ENCODE measurements at places on chromosomes 16 and 17.

- no peak for DNase-seq
Measured at GRCh38 chr17:48457080-48457836, 27.2 kb upstream of the SKAP1 start.

GRCh38 chr17:57607553-57608120 lies 137.5 kb downstream of the CCDC182 start:
- DNase-seq: no peak

DNA sequence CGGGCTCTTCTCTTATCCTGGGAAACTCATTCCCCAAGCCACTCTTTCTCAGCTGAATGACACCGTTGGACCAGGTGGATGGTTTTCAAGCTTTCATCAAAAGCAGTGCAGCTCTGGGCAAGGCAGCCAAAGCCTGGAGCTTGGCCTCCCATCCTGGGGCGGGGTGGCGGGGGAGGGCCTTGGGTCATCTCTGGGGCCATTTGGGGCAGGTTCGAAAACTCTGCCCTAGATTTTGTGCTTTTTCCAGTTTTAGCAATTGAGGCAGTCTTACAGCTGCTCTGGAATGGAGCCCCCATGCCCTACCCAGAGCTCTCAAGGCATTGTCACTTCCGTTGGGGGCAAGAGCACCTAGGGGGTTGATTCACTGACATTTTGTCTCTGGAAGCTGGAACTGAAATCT lies 9.1 kb downstream of the MPRIP start:
- DNase-seq: no peak

DNA sequence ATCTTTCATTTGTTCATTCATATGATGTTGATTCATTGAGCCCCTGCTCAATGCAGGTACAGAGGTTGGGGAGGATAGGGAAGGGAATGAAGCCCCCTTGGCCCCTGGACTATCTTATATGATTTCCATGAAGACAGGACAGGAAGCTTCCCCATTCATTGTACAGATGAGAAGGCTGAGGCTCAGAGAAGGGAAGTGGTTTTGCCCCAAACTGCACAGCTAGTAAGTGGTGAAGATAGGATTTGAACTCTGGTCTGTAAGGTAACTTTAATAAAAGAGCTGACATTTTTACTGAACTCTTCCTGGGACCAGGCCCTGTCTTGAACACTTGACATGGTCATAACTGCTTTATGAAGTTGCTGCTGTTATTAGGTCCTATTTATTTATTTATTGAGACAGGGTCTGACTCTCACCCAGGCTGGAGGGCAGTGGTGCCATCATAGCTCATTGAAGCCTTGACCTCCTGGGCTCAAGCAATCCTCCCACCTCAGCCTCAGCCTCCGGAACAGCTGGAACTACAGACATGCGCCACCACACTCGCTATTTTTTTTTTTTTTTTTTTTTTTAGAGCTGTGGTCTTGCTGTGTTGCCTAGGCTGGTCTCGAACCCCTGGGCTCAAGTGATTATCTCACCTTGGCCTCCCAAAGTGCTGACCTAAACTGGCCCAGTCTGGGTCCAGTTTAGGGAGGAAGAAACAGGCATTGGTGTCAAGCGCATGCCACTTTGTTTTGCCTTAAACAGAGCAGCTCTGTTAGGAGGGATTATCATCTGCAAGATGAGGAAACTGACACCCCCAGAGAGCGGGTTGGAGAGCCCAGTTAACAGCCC lies 5.0 kb downstream of the CTF1 start:
- DNase-seq: no peak

DNA sequence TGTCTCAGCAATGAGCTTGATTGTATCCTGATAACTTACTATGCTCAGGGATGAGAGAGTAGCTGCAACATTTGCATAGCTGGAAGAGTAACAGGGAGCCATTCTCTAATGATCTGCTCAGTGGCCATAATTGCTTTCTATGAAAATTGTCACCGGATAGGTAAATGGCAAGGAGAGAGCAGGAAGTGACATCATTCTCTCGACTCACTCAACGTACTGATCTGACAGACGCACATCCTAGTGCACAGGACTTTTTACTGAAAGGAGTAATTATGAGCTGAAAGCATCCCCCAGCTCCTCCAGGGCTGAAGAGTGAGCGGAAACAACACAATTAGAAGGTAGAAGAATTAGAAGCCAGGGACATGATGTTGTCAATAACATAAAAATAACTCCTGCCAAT lies 71.8 kb downstream of the IRX5 start:
- DNase-seq: no peak

GRCh38 chr17:81990836-81991683 lies 13.6 kb downstream of the ASPSCR1 start:
- DNase-seq: no peak

GRCh38 chr16:24700549-24701392 lies 28.7 kb upstream of the TNRC6A start:
- no peak for DNase-seq

- no peak for DNase-seq
Measured at GRCh38 chr17:43845766-43846165, 1.2 kb upstream of the CD300LG start.

DNA sequence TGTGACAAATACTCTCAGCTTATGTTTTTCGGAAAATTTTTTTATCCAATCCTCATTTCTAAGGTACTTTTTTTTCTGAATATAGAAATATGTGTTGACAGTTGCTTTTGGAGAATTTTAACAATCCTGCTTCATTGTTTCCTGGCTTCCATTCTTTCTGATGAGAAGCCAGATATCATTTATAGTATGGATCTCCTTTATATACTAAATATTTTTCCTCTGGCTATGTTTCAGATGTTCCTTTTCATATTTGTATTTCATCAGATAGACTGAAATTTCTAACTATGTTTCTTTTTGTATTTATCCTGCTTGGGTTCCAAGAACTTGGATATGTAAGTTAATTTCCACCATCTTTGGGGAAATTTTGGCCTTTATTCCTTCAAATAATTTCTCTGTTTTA lies 138.9 kb upstream of the CDH11 start:
- DNase-seq: no peak

GRCh38 chr17:144936-145670 lies 7.7 kb downstream of the SCGB1C2 start:
- DNase-seq: no peak

DNA sequence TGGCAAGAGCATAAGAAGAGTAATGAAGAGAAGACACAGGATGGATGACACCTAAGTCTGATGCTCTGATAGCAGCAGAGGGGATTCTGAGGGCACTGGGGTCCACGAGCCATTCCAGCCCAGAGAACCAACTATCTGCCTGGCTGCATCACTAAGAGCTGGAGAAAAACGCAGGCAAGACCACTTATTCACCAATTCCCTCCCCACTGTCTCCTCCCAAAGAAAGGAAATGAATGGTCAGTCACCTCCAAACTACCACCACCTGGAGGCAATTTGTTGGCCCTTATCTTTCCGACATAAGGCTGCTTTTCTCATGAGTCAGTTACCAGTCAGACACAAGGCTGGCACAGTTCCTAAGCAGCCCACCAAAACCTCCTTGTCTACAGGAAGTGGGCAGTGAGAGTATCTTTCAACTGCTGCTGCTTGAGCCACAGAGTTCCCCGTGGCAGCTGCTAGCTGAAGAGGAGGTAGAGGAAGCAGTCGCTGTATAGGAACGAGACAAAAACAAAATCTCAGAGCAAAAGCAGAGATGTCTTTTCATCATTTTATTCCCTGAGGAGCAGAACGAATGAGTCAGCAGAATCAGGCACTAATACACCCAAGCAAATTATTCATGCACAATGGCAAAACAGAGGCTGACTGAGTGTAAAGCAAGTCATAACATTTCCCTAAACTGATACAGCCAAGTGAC lies 111.1 kb downstream of the SMG6 start:
- no peak for DNase-seq

GRCh38 chr17:61212655-61213054 lies 187.0 kb upstream of the TBX2 start:
- no peak for DNase-seq

DNA sequence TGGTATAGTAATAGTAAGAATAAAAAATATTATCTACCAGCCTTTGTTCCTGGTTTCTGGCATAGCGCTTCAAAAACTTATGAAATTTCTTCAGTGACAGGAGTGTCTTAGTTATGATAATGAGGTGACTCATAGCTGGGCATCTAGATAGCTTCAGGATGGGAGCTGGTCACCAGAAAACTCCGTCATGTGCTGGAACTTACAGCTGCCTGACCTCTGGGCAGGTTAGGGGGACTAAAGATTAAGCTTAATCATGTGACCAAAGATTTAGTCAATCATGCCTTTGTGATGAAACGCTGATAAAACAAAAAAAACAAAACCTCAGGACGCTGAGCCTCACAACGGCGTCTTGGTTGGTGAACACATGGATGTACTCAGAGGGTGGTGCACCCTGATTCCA lies 154.2 kb downstream of the MYO1D start:
- no peak for DNase-seq

GRCh38 chr17:13582776-13583547 lies 18.8 kb downstream of the HS3ST3A1 start:
- DNase-seq: no peak

DNA sequence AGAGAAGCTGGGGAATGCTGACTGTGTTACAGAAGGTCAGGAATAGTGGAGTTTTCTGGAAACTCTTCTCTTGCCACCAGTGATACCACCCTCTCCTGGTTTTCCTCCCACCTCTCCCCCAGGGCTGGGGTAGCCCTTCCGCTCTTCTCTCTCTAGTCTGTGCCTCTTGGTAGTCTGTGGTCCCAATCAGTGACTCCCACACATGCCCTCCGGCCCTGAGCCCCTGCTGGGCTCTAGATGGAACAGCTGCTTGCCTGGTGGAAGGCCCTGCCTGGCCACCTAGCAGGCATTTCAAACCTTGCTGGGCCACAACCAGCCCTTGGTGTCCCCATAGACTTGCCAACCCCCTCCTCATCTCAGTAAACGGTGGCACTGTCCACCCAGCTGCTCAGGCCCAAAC lies 15.2 kb upstream of the MTSS2 start:
- no peak for DNase-seq

DNA sequence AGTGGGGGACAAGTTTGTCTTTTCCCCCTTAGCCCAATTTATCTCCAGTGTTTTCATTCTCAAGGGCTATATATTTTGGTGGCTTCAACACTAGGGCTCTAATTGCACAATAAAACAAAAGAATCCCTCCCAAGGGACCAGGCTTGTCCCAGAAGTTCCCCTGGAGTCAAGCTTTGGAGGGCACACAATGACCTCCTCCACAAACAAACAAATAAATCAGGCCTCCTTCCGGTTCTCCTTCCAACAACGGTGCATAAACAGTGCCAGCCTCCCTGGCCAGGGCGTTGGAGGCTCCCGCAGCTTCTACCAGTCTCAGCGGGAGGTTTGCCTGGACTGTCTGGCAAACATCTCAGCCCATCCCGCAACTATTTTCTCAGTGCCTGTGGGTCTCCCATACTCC lies 188.0 kb upstream of the FOXF1 start:
- DNase-seq: no peak

GRCh38 chr17:4534515-4534914 lies 20.7 kb downstream of the MYBBP1A start:
- DNase-seq: no peak

DNA sequence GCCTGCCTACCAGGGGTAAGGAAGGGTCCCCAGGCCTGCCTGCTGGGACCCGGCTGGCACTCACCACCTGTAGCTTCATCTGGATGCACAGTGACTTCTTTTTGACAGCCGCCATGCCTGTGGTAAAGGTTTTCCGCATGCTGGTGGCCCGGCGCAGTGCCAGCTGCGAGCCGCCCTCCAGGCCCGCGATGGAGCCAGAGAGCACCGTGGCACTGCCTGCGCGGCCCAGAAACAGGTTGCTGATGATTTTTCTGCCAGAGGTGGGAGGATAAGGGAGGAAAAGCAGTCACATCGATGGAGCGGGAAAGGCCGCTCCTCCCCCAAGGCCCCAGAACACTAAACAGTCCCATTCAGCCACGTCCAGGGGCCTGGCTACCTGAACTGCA lies 67.4 kb downstream of the PIPOX start:
- DNase-seq: no peak

- no peak for DNase-seq
Measured at GRCh38 chr17:47899643-47900042, 3.6 kb downstream of the SP2 start.

DNA sequence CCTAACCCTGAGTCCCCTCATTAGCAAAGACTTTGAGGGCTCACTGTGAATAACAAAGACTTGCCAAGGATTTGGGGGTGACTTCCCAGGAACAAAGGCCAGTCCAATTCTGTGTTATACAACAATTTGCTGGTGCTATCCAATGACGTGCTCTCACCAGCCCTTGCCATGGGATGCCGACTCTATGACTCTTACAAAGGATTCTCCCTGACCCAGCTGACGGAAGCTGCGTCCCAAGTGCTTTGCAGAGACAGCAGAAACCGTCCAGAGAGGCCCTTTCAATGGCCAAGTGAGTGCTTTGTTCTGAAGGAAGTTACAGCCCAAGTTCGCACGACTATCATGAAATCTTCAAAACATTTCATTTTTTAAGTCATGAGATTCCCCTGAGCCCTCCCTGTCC lies 345.3 kb upstream of the TNRC6C start:
- no peak for DNase-seq

DNA sequence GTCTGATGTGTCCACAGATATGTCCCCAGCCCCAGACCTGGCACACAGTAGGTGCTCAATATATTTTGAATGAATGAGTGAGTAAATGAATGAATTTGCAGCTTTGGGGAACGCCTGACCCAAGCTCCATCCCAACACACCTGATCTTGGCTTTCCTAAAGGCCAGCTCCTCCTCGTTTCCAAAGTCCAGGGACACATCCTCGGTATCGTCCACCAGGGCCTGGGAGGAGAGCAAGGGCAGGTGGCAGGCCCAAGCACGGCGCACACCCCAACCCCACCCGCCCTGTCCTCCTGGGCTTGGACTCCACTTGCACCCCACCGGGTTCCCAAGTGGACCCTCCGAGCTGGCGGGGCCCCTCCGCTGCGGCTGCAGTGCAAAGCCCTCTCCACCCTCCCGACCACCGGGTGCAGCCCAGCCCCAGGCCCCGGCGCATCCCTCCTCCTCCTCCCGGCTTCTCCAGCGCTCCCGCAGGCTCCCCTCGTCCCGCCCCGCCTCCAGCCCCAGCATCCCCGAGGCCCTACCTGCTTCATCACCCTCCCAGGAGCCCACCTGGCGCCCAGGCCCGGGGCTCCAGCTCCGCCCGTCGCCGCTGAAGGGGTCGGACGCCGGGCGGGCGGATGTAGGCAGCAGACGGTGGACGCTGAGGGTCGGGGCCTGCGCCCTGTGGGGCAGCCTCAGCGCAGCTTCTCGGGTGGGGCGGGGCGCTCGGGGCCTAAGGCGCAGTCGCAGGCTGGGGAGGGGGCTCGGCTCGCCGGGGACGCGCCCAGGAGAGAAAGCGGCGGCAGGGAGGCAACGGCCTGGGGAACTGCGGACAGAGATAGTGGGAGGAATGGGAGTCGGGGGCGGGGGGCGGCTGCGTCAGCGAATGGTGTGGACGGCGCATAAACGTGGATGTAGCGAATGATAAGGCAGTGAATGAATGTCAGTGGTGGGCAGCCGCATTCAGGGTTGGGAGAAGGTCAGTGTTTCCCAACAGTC lies at the start of gene TVP23A:
Gene TVP23A (minus strand): TSS at position 832 of the 979 bp plus-strand sequence. CDS start 301 bp downstream, at position 531.
- DNase-seq: no peak

GRCh38 chr16:57013229-57013628 lies 23.9 kb downstream of the NLRC5 start:
- DNase-seq: no peak

DNA sequence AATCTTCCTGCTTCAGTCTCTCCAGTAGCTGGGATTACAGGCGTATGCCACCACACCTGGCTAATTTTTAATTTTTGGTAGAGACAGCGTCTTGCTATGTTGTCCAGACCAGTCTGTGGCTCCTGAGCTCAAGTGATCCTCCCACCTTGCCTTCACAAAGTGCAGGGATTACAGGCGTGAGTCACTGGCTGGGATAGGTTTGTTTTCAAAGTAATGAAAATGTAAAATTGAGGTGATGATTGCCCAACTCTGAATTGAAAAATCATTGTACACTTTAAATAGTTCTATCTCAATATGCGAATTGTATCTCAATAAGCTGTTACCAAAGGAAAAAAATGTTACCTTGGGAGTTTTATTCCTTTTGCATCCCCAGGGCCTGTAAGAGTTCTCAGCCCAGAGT lies 1.2 kb upstream of the AMFR start:
- DNase-seq: no peak

Data from vagina (tissue), 2 donors.